ENCODE measurements at places on chromosomes 11 and 22.

DNA sequence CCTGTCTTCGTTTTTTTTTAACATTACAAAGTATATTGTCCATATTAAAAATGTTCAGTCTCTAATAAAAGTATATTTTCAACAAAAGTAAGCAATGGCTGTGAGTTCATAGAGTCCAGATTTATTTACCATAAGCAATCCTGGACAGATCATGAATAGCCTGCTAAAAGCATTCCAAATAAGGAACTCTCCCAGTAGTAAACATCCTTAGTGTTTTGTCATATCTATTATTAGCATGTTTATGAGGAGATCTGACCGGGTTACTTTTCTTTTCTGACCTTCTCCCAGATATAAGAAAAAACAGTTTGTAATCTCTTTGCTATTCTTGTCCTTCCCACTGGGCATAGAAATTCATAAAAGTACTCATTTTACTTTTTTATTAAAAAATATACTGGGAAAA lies 403.9 kb upstream of the ANO3 start:
- DNase-seq = no peak

DNA sequence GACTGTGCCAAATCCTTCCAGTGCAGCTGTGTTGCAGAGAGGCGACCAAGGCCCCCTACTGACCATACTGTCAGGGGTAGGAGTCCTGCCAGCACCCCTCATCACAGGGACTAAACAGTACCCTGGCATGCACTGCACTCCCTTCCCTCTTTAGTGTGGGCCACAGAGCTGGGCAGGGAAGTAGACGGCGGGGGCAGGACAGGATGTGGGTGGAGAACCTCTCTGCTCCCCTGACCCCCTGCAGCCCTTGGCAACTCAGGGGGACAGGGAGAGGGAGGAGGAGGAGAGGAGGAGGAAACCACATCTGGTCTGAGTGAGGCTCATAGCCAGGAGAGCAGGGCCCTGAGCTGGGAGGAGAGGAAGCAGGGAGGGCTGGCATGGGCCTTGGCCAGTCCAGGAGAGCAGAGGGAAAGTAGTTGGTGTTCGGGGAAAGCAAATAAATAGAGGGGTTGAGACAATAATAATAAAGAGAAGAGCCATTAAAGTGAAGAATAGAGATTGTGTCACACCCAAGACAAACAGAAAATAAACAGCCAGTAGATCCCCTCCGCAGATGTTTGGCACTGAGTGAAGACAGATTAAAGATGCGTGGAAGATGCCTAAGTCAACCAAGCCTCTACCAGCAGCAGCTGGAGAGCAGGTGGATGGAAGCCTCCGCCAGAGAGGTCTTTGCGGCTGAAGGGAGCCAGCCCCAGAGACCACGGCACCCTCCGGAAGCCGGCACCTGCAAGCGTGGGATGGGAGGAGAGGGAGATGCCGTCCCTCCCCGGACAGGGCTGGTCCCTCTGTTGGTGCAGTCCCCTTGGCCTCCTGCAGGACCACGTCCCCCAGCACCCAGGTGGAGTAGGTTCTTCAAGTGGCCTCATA lies 61.5 kb downstream of the RPUSD4 start:
- DNase-seq = no peak

DNA sequence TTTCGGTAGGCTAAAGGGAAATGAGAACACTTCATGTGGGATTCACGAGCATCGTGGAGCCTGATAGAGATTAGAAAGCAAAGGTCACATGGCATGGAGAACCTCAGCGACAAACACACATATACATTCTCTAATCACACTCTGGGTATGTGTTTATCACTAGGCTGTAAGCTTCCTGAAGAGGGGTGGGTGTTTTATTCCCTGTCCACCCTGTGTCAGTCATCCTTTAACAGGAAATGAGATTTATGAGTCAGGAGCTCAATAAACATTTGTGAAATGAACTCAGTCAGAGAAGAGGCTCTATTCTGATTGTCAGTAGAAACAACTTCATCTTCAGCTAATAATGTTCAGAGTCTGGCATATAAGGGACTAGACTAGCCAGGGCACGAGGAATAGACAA lies 71.7 kb upstream of the EIF3M start:
- no peak for DNase-seq

- no peak for DNase-seq
Measured at GRCh38 chr22:39731481-39731880, 160.9 kb downstream of the CACNA1I start.

DNA sequence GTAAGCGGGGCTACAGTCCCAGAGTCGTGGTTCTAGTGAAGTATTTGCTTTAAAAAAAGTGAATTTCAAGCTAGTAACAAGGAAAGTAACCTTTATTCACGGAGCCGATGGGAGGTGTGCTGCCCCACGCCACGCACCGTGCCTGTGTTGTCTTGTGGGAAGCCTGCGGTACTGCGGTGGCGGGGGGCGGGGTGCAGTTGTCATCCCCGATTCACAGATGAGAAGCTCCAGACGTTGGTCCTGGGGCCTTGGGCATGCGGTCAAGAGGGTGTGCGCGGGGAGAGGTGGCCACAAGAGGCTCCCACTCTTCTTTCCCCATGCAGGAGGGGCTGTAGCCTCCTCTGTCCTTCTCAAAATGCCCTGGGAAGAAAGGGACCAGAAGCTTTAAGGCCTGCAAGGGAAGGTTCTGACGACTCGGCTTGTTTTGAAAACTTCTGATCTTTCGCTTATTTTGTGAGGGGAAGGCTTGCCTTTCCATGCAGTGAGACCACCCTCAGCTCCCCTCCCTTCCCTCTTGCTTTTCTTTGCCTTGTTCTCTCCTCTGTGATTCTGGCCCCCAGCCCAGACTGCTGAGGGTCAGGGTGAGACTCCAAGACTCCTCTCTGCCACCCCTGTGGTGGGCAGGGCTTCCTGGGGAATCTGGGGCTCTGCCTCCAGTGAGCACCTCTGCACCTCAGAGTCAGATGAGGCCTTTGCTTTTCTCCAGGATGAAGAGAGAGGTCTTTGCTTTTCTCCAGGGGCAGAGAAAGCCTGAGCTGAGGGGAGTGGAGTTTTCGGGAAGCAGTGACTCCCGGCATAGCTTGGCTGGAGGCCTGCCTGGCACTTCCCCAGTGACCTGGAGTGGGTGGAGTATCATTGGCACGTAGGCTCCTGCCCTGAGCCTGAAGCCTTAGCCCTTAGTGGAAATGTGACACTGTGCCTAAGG lies 6.2 kb downstream of the GLB1L3 start:
- no peak for DNase-seq

- DNase-seq = no peak
Measured at GRCh38 chr11:62108971-62109404, 14.8 kb upstream of the INCENP start.

GRCh38 chr11:45593992-45594391 lies 71.4 kb downstream of the CHST1 start:
- no peak for DNase-seq

DNA sequence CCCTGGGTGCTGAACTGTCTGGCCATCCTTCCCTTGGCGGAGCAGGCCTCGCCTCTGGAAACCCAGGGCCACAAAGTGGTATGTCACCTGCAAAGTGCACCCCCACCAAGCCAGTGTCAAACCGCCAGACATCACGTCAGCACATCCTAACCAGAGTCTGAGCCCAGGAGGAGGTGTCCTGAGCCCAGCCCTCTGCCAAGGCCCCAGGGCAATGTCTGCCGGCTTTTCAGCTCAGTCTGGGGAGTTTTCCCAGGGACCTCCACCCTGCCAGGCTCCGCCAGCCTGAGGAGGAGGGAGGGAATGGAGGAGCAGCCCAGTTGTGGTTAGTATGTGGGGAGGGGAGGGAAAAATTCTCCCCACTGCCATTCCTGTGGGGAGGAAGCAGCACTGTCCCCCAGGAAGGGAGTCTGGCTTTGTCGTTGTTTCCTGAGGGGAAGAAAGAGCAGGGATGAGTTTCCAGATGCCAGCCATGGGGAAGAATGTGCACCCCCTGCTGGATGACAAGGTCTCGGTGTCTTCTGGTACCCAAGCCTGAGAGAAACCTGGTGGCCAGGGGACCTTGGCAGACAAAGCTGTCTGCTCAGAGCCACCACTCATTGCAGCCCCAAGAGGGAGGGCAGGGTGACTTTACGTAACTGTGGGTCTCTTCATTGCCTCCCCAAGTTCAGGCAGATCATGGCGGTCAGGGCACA lies 81.4 kb upstream of the CD82 start:
- no peak for DNase-seq

- no peak for DNase-seq
Measured at GRCh38 chr11:114134870-114135269, 75.4 kb downstream of the ZBTB16 start.

Measured in substantia nigra (tissue), 51 donors.